NCI-H1048 (cell line): ENCODE measurements at places on chromosomes 16 and 17.

DNA sequence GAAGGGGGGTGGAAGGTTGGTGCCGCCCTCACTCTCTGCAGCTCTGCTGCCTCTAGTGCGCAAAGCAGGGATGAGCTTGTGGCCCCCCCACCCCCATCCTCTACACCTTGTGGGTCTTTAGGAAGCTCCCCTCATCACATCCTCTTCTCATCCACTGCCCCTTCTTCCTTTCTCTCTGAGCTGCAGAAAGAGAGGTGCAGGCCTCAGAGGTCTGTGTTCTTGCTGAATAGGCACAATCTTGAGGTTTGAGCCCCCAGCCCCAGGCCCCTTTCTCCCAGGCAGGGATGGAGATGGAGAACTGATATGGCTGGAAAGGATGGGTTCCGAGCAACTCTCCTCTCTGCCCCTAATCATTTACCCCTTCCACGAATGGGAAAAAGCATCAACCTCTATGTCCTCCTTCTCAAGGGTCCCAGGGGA, 2.6 kb downstream of the CACNA1G start:
- DNase-seq, result no peak

DNA sequence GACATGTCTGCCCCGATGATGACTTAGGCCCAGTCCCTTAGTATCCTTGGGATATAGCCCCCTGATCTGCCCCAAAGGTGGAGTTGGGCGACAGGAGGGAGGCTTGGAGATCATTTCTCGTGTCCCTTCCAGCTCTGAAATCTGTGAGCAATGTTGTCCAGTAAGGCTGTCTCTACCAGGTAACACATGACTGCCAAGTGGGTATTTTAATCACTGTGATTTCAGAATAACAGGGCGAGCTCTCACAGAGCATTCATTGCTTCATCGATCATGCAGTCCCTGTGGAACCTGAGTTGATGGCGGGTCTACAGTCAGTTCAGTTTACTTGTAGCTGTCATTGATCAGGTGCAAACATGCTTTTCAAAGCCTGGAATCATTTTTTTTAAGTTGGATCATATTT, 39.2 kb downstream of the KSR1 start:
- DNase-seq, result no peak

GRCh38 chr16:21664801-21665492, 1.2 kb downstream of the OTOA start:
- no peak for DNase-seq

GRCh38 chr17:40326832-40327199, 17.8 kb downstream of the RARA start:
- no peak for DNase-seq
